ENCODE measurements at places on chromosomes 16 and 17.
A peak's percentile ranks its signal among the peaks of the same experiment; 100 is the strongest.

- no peak for DNase-seq
Observed at GRCh38 chr16:3012246-3012645, 477 bp upstream of the CLDN9 start.

- no peak for DNase-seq
Observed at GRCh38 chr17:33908363-33909064, 346.6 kb upstream of the CCL2 start.

GRCh38 chr17:21171309-21171922 is 42.5 kb downstream of the TMEM11 start:
- no peak for DNase-seq

GRCh38 chr17:72527789-72528188 is 407.0 kb downstream of the SOX9 start:
- no peak for DNase-seq

- no peak for DNase-seq
Observed at GRCh38 chr16:47734987-47735594, 274.0 kb downstream of the PHKB start.

- no peak for DNase-seq
Observed at GRCh38 chr17:57943140-57943539, 12.1 kb downstream of the CUEDC1 start.

- no peak for DNase-seq
Observed at GRCh38 chr16:88591577-88592021, 21.4 kb downstream of the ZC3H18 start.

DNA sequence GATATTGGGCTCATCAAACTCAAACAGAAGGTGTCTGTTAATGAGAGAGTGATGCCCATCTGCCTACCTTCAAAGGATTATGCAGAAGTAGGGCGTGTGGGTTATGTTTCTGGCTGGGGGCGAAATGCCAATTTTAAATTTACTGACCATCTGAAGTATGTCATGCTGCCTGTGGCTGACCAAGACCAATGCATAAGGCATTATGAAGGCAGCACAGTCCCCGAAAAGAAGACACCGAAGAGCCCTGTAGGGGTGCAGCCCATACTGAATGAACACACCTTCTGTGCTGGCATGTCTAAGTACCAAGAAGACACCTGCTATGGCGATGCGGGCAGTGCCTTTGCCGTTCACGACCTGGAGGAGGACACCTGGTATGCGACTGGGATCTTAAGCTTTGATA is 2.6 kb upstream of the HPR start:
- DNase-seq, result no peak

DNA sequence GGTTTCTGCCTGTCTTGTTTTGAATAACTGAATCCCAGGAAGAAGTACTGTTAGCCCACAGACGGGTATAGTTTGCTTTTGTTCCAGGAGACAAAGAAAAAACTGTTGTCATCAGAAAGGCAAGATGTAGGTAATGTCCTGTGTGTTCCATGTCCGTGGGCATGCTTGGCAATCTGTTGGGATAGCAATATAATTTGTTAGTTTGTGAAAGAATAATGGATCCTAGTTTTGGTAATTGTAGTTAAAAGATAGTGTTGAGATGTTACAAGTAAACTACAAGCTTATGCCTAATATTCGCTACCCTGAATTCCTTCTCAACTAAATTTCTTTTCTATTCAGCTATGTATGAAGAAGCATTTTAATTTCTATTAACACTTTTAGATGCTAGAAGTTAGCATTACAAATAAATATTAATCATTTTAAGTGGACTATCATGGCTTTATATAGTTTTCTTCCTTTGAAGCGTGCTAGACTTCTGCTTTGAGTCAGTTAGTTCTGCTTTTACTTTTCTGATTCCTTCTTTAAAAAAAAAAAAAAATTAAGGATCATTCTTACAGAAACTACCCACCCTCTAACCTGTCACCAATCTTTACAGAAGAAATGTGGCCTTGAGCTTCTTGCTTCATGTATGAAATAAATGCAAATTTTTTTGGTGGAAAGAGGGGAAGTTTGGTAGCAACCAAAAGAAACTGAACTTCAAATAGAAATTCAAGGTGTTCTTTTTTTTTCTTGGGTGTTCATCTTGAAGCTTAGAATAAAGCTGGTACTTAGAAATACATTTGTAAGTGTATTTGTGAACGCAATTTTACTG is 2.4 kb downstream of the EVI2A start:
- DNase-seq, result no peak

GRCh38 chr17:45841186-45841585 is 3.5 kb upstream of the SPPL2C start:
- no peak for DNase-seq

- no peak for DNase-seq
Observed at GRCh38 chr17:27578718-27579085, 52.3 kb upstream of the LGALS9 start.

DNA sequence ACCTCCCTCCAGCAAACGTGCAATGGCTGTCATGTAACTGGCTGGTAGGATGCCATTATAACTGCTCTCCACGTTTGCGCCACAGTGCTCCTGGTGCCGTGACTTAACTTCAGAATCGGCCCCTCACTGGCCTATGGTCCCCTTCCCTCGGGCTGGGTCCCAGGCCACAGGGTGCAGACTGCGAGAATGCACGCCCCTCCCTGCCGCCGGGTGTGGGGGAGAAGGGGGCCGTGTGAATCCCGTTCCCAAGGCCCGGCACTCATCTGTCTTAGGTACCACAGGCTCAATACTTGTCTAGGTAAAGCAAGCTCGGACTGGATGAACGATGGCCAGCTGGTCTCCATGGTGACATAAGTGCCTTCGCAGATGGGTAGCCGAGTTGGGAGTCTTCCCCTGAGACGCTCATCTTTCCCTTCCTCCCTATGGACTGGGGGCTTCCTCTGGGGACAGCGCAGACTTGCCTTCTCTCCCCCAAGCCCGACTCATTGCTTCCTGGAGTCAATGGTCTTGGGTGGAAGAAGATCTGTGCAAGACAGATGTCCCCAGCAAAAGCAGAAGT is 37.8 kb downstream of the TIMM22 start:
- DNase-seq, result peak; percentile 36

DNA sequence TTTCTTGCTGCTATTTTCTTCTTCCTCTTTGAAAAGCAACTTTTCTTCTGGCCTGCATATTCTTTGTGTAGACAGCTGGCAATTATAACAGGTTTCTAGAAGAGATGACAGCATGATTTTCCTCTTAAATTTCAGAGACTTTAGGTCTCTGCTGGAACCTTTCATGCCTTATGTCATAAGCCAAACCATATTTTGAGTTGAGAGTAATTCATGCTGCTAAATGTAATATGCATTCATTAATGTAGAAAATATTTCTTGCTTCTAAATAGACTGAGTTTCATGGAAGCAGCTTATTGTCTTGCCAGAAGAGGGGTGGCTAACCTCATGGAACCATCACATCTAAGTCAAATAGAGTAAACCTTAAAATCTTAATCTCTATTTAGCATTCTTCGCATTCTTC is 25.9 kb upstream of the ABCA9 start:
- DNase-seq, result no peak

- DNase-seq, result no peak
Observed at GRCh38 chr16:84585467-84585866, 32.4 kb downstream of the COTL1 start.

DNA sequence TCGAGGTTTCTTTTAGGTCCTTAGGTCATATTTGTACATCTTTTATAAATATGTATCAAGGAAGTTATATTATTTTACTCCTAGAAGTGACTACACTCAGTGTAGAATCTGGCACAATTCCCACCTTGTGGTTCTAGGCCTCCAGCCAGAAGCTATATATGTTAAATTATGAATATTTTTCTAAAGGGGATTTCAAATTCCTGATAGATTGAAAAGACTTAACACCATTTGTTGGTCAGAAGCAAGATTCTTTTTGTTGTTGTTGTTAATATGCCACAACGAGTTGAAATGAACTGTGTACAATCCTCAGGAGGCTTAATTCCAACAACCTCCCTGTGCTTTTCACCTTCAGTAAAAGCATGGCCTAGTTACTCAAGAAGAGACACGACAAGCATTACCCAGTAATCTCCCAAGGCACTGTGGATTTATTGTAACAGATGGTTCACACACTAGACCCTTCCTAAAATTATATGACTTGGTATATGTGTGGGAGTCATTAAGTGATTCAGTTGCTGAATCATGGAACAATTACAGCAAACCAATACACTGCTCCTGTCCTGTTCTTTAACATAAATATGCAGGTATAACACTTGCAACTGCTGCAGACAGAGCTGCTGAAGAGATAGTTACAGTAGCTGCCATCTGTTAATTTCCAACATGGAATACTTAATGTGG is 964.4 kb upstream of the GOT2 start:
- DNase-seq, result no peak

- DNase-seq, result no peak
Observed at GRCh38 chr16:457732-458400, 32.4 kb downstream of the RAB11FIP3 start.

DNA sequence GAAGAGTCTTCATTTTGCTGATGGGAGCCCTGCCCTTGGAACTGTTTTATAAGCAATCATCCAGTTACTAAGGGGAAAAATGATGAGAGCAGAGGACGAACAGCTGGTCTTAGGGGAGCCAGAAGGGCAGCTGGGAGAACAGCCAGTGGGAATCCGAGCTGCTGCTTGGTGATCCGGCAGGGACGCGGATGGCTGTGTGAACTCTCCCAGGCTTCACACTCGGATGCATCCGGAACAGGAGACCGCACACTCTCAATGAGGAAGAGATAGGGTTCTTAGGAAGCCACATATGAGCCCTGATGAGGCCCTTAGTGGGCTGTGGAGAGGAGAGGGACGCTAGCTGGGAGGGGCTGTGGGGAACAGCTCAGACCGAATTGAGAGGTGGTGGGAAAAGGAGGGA is 5.0 kb upstream of the CACNG5 start:
- DNase-seq, result no peak

GRCh38 chr17:16456742-16457316 is 35.2 kb downstream of the LRRC75A start:
- no peak for DNase-seq

- DNase-seq, result no peak
Observed at GRCh38 chr16:84000989-84001642, 33.1 kb downstream of the NECAB2 start.

GRCh38 chr16:89071686-89072547 is 21.7 kb upstream of the ACSF3 start:
- peak; percentile 80 for DNase-seq

DNA sequence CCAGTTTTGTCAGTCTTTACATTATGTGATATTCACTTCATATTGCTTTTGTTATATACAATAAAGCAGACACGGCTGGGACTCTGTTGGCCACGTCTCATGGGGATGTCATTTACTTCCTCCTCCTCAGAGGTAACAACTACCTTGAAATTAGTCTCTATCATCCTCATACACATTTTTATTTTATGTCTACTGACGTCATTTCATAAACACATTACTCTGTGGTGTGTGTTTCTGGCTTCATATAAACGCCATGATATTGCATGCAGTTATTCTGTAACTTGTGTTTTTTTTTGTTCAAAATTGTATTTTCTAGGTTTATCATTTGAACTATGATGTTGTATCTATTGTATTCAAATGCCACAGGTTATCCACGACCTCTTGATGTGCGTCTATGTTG is 13.4 kb upstream of the IRF8 start:
- DNase-seq, result no peak

DNA sequence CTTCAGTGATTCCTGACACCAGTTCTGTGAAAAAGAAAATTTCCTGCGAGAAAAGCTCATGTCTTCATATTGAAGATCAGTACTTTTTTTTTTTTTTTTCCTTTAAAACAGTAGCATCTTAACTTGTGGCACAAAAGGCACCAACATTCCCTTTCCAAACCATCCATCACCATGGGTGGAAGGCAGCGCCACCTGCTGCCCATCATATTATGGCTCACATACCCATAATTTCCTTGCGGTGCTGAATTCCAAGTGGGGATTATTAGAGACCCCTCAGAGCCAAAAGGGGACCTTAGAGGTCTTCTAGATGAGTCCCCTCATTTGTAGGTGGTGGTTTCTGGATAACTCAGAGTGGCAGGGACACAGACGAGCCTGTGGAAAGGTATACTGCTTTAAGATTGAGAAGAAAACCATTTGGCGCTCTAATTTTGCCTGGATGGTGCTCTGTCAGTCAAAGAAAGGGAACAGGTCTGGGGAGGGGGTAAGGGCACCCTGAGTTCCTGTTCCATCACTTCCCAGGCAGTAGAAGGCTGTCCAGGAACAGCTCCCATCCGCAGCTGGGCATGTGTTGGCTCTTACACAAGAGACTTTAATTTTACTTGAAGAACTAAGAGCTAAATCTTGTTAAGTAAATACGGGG is 7.9 kb upstream of the SOST start:
- peak; percentile 60 for DNase-seq

DNA sequence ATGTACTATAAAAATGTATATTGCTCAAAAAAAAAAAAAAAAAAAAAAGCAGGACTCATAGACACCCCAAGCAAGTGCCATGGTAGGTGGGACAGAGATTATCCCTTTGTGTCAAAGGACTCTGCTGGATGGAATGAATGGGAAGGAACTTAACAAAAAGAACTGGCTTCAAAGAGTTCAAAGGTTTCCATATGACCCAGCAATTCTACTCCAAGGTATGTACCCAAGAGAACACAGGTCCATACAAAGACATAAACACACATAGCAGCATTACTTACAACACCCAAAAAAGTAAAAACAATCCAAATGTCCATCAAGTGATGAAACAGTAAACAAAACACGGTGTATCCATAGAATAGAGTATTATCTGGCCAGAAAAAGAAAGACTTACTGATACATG is 255.2 kb downstream of the SLC39A11 start:
- DNase-seq, result no peak

GRCh38 chr16:16879567-16880251 is 500.8 kb downstream of the NPIPA7 start:
- no peak for DNase-seq

- peak; percentile 27 for DNase-seq
Observed at GRCh38 chr17:1493291-1493980, 950 bp upstream of the MYO1C start.

DNA sequence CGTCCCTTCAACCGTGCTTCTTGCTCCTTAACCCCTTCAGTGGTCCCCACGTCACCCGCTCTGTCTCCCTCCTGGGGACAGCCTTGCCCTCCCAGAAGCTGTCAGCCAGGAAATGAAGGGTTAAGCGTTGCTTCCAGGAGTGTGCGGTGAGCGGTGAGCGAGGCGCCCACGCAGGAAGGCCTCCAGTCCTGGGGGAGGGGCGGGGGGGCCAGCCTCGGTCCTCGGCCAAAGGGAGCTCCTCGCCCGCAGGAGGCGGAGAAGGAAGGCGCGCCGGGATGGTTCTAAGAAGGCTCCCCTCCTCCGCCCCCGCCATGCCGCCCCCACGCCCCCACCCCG is 2.3 kb downstream of the RBFOX3 start:
- no peak for DNase-seq

- peak; percentile 24 for DNase-seq
Observed at GRCh38 chr17:65918500-65918899, 273.4 kb downstream of the CEP112 start.

- peak; percentile 90 for DNase-seq
Observed at GRCh38 chr16:85330694-85331188, 218.5 kb upstream of the CIBAR2 start.

GRCh38 chr16:11202260-11203091 is 53.5 kb downstream of the SOCS1 start:
- DNase-seq, result no peak

GRCh38 chr17:57406131-57406980 is 150.0 kb downstream of the MSI2 start:
- peak; percentile 87 for DNase-seq
